ENCODE measurements at places on chromosomes 1 and 21. TPM values are rescaled to one million over a fixed set of nuclear protein-coding genes. Genes with fewer than 3 reads are reported as not detected.

GCSAML gene
- total RNA-seq, result not detected

TTC22 gene
- total RNA-seq, result not detected

ZNF593OS gene
- not detected for total RNA-seq

MARK1 gene
- 0.94 TPM for total RNA-seq

SPATA46 gene
- total RNA-seq, result not detected

NBPF9 gene
- 11.3 TPM for total RNA-seq

SYNC gene
- 80.6 TPM for total RNA-seq

OR6N1 gene
- total RNA-seq, result not detected

LCE1F gene
- total RNA-seq, result not detected

Data from pericardium fibroblast (primary cell).